BJ (cell line): ENCODE measurements at places on chromosomes 3 and 15.

DNA sequence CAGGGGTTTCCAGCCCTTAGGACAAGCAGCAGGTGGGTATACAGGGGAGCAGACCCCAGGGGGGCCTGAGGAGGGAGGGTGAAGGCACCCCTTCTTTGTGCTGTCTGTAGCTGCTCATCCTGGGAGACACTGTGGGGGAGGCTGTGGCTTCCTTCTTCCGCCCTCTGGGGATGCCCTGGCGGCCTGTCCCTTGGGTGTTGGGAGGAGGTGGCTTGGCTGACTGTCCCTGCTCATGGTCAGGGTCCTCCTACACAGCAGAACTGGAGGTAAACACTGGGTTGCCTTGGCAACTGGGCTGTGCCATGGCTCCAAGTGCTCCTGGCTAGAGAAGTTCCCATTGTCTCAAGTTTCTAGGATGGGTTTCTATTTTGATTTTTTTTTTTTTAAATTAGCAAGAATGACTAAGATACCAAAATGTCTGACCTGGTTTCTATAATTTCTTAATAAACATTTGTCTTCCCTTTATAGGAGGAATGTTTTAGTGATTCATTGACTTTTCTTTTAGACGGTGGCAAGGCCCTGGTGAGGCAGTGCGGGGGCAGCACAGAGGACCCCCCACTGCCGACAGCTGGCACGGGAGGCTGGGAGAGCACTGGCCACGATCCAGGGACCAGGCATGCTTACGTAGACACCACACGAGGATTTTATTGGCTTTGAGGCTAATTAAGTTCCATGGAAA, 12.4 kb downstream of the KLF13 start:
- DNase-seq, result peak; percentile 72

GRCh38 chr3:27914199-27914598, 192.1 kb upstream of the EOMES start:
- no peak for DNase-seq

DNA sequence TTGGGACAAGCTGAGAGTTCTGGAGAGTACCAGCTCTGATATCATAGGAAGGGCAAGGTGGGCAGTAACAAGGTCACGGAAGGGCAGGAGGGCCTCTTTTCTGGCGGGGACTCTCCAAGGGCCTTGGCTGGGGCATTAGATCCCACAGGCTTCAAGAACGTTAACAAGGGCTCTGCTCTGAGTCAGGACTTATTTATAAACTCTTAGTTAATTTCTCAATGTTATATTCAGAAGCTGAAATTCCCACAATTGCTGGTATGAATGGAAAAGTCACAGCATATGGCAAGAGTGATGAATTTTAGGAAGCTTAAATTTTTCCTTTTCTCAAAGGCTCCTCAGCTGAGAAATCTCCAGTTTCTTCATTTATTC, 320.2 kb upstream of the TBC1D5 start:
- DNase-seq, result no peak

GRCh38 chr3:41293169-41293681, 93.9 kb downstream of the CTNNB1 start:
- no peak for DNase-seq

DNA sequence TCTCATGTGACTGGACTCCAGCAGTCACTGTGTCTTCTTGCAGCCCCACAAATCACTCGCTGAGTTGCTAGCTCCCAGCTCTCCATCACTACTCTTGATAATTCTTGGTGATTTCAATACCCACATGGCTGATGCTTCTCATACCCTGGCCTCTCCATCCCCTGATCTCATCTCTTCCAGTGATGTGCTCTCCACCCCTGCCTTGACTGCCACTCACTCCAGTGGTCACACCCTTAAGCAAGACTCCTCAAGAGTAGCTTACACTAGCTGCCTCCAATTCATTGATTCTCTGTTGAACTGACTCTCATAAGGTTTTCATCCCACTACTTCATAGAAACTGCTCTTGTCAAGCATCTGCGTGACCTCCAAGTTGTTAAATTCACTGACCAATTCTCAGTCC, 837 bp downstream of the GRK7 start:
- DNase-seq, result no peak

DNA sequence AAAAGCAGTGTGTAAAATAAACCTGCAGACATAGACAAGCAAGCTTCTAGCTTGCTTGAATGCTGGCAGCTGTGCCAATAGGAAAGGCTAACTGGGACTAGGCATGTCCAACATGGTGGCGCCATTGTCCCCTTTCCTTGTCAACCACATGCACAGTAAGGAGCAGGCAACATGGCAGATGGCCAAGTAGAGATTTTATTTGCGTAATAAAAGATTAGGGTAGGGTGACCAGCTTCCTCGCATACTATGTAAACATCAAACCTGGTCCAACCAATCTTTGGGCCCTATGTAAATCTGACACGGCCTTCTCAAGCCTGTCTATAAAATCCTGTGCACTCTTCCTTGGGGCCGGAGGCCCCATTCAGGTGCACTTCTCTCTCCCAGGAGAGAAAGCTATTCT, 575.4 kb upstream of the GOLIM4 start:
- no peak for DNase-seq

- DNase-seq, result no peak
Measured at GRCh38 chr15:40582726-40583246, 11.3 kb upstream of the KNL1 start.

- peak; percentile 81 for DNase-seq
Measured at GRCh38 chr3:120429921-120430361, 20.9 kb downstream of the FSTL1 start.

DNA sequence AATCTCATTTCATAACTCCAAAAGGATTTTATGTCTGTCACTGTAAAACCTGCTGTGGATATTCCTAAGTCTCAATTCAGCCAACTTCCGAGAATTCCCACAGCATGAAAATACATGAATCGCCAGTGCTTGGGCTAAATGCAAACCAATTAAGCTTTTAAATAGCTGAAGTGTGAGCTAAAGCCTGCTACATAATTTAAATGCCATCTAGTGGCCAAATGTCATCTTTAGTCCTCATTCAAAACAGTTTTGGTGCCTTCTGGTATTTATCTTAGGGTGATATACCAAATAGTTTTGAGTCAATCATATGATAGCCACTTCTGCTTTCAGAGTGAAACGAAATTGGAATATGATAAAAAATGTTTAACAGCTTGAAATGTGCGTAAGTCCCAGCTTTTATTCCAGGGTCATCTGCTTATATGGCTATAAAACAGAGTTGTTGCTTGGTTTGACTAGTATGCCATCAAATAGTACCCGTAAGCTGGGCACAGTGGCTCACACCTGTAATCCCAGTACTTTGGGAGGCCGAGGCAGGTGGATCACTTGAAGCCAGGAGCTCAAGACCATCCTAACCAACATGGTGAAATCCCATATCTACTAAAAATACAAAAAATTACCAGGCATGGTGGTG, 41.8 kb upstream of the CCNL1 start:
- no peak for DNase-seq

DNA sequence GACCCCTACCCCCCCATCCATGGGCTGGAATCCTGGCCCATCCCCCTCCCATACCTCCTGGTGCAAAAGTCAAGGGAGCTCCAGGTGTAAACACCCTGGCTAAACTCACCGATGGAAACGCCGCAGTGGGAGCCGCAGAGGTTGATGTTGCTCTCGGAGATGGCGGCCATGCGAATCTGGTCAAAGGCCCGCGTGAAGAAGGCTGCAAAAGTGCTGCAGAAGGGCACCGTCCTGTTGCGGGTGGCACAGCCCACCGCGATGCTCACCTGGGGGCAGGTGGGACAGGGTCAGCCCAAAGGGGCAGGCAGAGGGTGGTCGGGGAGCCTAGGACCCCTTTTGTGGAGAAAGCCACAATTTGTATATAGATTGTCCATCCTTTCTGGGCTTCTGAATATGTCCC, 26.7 kb downstream of the TKT start:
- DNase-seq, result no peak

- DNase-seq, result peak; percentile 31
Measured at GRCh38 chr3:55097441-55097840, 169.6 kb upstream of the LRTM1 start.

- DNase-seq, result no peak
Measured at GRCh38 chr3:149186721-149187120, 34.9 kb downstream of the CP start.

DNA sequence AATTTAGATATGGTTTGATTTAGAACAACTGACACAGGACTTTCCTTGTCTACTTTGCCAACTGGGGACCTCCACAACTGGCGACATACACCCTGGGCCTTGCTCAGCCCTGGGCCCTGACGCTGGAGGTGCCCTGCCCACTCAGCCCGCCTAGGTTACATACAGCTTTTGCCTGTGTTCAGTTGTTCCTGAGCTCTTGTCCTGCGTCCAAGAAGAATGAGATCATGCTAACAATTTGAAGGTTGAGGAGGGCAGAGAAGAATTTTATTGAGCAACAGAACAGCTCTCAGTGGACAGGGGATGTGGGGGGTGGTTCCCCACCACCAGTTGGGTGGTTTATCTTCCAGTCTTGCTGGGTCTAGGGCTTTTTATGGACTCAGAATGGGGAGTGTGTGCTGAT, 67.9 kb downstream of the IQCH start:
- no peak for DNase-seq

- peak; percentile 89 for DNase-seq
Measured at GRCh38 chr3:63655519-63655918, 3.0 kb downstream of the SNTN start.

GRCh38 chr3:16886303-16886683, 1.5 kb downstream of the PLCL2 start:
- DNase-seq, result no peak

DNA sequence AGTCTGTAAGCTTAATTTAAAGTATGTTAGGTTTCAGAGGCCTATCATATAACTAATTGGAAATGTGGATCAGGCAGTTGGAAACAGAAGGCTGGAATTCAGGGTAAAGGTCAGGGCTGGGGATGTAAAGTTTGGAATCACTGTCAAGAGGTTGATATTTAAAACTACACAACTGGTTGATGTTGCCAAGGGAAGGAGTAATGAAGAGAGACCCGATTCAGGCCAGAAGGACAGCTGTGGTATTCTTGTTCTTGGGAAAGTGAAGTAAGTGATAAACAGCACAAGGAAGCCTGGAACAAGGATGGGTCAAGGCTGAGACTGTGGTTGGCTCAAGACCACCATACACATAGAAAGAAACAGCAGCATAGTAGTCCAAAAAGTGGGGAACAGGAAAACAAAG, 654.2 kb downstream of the NTRK3 start:
- no peak for DNase-seq
